ENCODE measurements at places on chromosomes 5 and 9.

- no peak for DNase-seq
These were observed 115.3 kb upstream of the BNC2 start for GRCh38 chr9:16985559-16986348.

GRCh38 chr5:36969700-36970395 lies 93.3 kb downstream of the NIPBL start:
- no peak for DNase-seq

DNA sequence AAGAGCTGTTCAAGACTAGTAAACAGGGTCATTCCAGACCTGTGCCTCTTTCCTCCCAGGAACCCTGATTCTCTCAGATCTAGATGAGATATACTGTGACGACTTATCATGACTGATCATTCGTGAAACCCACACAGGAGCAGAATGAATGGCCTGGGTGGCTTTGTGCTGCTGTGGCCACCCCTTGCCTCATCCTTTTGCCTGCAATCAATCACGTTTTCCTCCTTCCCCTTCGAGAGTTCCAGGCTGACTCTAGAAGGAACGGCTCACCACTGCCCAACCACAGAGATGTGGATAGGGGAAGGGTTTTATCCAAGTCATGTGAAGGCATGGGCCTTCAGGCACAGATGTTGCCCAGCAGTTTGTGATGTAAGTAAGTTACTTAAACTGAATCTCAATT lies 5.8 kb downstream of the ANXA6 start:
- no peak for DNase-seq

- DNase-seq, result no peak
These were observed 4.6 kb downstream of the SURF4 start for GRCh38 chr9:133371261-133371711.

GRCh38 chr9:73738741-73739530 lies 587.3 kb downstream of the ANXA1 start:
- no peak for DNase-seq

DNA sequence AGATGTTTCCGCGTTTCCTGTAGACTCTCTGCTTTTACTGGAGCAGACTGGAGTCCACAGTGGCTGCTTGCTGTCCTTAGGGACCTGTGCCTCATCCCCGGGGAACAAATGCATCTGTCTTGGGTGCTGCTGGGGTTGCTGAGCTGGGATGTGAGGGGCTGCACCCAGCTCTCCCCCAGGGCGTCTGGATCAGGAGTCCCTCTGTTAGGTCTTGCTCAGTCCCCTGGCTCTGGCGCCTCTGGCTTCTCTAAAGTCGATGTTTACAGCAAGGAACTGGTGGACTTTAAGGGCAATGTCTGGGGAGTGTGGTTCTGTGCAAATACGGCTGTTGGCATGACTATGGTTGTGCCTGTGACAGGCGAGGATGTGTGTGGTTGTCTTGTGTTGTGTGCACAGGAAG lies 91.4 kb downstream of the CACNA1B start:
- DNase-seq, result no peak

GRCh38 chr5:93990504-93991070 lies 249.2 kb upstream of the POU5F2 start:
- no peak for DNase-seq

- no peak for DNase-seq
These were observed 16.4 kb upstream of the FCN2 start for GRCh38 chr9:134863941-134864820.

DNA sequence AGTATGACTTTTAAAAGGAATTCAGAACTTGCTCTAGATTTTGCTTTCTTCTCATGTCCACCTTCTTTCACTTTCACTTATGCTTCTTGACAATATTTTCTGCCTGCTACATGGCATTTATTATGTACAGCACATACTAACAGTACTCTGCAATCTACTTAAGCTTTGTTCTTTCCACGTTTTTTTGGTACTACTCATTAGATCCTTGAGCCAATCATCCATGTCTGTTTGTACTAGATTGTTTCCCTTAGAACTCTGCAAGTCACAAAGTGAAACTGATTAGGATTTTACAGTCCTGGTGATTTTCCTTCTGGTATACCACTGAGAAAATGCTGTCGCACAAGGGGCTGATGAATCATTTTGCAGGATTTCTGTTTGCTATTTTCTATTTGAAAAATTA lies 78.3 kb downstream of the PARP8 start:
- DNase-seq, result no peak

- no peak for DNase-seq
These were observed 145.3 kb downstream of the CACNA1B start for GRCh38 chr9:138022756-138023393.

DNA sequence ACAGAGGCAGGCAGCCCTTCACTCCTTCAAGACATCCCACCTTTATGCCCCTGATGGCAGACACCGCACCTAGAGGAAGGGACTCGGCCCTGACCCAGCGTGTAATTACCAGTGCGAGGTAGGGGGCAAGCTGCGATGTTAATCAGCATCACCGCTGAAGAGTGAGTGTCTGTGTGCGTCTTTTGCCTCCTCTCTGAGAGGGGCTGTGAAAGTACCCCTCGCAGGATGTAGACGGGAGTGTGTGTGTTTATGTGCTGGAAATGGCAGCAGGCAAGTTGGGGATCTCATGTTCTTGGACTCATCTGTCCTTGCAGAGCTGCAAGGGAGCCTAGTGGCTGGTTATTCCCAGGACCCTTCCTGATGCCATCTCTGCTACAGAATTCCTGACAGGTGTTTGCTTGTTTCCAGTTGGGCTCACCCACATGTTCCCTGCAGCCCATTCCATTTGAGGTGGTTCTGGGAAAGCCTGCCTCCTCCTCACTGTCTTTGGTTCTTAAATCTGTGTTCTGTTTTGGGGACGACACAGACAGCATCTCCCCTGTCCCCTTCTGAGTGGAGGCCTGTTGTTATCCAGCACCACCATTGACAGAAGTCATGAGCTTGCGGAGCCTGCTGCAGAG lies 70.5 kb downstream of the ZNF618 start:
- DNase-seq, result no peak

- no peak for DNase-seq
These were observed 197.4 kb downstream of the GAS1 start for GRCh38 chr9:86749894-86750255.

DNA sequence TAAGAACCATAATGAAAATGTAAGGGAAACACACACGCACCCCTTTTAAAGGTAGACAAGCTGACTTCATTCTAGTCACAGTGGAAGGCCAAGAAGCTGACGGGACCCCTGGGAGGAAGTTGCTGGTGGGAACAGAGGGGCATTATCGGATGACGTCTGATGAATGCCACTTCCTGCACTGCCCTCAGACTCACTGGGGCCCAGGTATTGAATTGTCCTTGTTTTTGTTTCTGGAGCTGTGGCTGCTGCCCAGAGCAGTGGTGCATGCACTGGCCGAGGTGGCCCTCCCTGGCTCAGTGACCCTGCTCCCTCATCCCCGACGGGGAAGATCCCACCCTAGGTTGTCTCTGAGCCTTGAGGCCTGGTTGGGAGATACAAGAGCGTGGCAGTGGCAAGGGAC lies 15.3 kb upstream of the RPL26L1 start:
- no peak for DNase-seq

DNA sequence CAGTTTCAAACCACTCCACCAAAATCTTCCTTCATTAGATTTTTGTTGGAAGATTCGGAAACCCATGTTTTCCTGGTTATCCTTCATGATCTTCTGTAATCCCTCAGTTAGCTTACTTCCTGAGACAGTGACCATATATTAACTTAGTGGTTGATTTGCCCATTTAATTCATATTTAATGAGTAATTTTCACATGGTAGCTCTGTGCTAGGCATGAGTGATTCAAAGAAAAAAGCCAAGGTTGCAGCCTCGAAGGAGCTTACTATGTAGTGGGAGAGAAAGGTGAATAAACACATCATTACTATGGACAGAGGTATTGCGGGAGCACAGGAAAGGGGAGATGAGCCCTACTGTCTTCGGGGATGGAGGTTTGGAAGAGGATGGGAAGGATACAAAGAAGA lies 158.5 kb downstream of the TLE1 start:
- no peak for DNase-seq

- no peak for DNase-seq
These were observed 299.2 kb downstream of the BNC2 start for GRCh38 chr9:16571127-16571802.

- no peak for DNase-seq
These were observed 31.9 kb upstream of the FSTL4 start for GRCh38 chr5:133644000-133644865.

GRCh38 chr5:153991168-153991567 lies 47.5 kb downstream of the FAM114A2 start:
- DNase-seq, result no peak

DNA sequence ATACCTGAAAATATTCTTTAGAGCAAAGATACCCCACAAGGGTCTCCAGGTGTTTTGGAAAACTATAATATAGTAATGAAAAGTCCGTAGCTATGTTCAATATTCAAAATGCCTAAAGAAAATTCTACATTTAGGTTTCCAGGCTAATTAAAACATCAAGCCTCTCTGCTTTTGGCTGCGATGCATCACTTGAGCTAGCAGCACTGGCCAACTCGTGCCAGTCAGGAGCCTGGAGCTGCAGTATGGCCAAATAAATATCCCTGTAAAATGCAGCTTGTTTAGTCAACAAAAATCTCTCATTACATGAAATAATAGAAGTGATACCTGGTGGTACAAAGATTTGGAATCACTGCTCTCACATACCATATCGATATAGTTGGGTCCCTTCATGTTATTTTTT lies 181.1 kb downstream of the ELAVL2 start:
- DNase-seq, result no peak

DNA sequence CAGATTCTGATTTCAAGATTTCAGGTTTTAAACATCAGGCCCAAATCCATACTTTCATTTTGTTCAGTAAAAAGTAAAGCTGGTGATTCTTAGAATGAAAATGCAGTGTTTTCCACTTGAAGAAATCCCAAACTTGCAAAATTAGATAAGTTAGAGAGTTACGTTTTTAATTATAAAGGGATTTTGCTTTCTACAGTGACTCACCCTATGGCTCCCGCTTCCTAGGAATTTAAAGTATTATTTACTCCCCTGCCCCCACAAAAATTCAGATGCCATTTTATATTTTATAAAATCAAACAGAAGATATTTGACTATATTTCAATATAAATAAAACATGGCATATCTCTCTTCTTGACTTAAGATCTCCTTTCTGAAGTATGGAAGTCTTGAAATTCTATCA lies 402.9 kb downstream of the ZSWIM6 start:
- DNase-seq, result no peak

GRCh38 chr9:69190086-69190862 lies 16.2 kb downstream of the TJP2 start:
- no peak for DNase-seq

DNA sequence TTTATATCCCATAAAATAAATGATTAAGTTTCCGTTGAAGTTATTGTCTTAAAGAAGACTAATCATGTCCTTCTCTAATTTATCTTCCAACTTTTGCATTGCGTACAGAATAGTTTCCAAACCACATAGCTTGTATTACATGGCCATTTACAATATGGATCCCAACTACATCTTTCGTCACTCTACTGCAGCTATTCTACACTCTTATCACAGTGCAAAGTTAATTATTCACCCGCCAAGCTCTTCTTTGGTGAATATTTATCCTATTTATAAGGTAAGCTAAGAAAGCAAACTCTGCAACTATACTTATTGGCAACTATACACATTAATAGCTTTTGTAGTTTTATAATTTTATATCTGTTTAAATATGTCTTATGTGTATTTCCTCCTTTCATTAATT lies 75.9 kb upstream of the ADAMTS19 start:
- no peak for DNase-seq

DNA sequence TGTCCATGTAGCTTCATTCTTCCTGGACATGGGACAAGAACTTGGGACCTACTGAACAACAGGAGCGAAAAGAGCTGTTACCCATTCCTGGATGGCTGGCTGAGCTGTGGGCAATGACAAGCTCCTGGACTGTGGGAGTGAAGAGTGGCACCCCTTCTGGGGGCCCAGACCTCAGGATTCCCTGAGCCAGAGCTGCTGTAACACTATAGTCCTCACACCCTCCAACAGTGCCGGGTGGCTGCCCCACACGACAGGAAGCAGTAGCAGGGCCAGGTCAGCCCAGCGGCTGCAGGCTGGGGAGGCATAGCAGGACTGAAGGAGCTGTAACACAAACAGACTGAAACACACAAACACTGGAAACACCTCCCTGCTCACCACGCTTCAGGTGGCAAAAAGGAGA lies 169.7 kb upstream of the IRX2 start:
- no peak for DNase-seq

GRCh38 chr5:149518620-149519019 lies 32.6 kb downstream of the CSNK1A1 start:
- no peak for DNase-seq

DNA sequence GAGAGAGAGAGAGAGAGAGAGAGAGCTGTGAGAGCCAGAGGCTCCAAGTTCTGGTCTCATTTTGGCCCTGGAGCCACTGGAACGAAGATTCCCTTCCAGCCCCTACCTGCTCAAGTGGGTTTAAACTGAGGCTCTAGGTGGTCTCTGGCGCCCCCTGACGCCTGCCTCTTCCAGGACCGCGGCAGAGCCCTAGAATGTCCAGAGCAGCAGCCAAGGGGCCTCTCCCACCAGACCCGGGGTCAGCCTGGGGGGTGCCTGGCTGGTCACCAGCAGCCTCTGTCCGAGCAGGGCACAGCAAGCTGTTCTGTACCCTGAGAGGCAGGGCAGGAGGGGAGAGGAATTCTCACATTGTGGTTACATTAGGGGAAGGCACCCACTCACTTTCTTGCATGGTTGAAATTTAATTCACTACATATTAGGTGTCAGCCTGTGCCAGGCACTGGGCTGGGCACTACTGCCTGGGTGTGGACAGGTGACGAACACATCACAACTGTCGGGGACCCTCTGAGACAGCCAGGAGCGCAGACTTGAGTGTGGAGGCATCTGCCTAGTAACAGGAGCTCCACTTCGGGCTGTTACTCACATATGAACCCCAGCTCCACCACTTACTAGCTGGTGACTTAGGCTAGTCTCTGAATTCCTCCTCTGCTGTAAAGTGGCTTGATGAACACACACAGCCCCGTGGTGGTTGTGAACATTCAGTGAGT lies 44.5 kb downstream of the AMBP start:
- no peak for DNase-seq

DNA sequence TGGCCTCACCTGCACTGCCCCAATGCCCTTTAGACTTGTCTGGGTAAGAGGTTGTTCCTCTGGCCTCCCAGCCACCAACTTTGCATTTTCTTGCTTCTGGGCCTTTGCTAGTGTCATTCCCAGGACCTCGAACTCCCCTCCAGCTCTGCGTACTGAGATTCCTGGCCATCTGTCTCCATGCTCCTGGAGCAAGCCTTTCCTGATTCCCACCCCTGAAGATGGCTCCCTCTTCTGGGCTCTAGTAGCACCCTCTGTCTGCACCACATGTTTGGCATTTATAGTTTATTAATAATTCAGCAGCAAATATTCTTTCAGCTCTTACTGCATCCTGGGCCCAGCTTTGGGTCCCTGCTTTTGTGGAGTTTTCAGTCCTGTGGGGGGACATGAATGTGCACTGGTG lies 14.9 kb downstream of the FAM163B start:
- no peak for DNase-seq

GRCh38 chr9:93134740-93135444 lies 841 bp upstream of the NINJ1 start:
- no peak for DNase-seq

GRCh38 chr5:172616136-172616535 lies 24.9 kb upstream of the NEURL1B start:
- DNase-seq, result no peak

GRCh38 chr9:124299515-124300090 lies 41.9 kb downstream of the NEK6 start:
- no peak for DNase-seq

- DNase-seq, result no peak
These were observed 100.8 kb downstream of the ZNF618 start for GRCh38 chr9:113976915-113977314.

Measured in activated CD8-positive, alpha-beta memory T cell treated with anti-CD3 and anti-CD28 coated beads for 48 hours (primary cell).